ENCODE measurements at places on chromosomes 1 and 21.

DNA sequence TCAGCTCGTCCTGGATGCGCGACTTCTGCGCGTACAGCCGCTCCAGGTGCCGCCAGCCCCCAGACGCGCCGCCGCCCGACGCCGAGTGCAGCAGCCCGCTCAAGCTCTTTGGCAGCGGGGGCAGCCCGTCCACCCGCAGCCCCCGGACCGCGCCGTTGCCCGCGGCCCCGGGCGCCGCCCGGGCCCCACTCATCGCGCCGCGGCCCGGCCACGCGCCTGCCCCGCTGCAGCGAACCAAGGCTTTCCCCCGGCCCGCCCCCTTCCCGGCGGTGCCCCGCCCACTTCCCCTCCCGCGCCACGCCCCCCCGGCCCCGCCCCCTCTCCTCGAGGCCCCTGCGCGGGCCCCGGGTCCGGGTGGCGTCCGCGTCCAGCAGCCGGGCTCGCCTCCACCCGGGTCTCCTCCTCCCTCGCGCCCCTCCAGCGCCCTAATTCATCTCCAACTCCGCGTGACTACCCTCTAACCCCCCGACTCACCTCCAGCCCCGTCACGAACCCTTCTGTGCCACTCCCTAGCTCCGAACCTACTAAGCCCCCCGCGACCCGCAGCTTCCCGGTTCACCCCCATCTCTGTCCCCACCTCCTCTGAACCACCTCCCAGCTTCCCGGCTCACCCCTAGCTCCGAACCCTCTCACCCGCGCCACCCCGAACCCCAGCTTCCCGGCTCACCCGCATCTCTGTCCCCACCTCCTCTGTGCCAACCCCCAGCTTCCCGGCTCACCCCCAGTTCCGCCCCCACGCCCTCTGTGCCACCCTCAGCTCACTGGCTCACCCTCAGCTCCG is at the start of gene FAM89A:
TSS of gene FAM89A (minus strand) at position 236 of the 781 bp plus-strand sequence. CDS start at position 193, 43 bp downstream.
- no peak for DNase-seq

DNA sequence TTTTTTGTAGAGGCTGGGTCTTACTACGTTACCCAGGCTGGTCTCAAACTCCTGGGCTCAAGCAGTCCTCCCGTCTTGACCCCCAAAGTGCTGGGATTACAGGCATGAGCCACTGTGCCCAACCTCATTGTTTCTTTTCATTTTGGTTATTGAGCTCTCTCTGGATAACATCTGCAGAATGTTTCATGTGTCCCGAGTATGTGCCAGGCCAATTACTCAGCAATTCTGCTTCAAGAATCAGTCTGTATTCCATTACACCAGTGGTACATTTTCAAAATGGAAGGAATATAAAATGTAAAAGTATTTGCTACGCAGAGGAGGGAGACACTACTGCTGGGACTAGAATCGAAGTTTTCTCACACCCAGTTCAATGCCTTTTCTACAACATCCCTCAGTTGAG is 1.7 kb upstream of the ELOA start:
- no peak for DNase-seq

- no peak for DNase-seq
Measured at GRCh38 chr1:169060919-169061639, 45.4 kb upstream of the ATP1B1 start.

GRCh38 chr21:38663282-38663681 is 142.4 kb upstream of the ETS2 start:
- no peak for DNase-seq

DNA sequence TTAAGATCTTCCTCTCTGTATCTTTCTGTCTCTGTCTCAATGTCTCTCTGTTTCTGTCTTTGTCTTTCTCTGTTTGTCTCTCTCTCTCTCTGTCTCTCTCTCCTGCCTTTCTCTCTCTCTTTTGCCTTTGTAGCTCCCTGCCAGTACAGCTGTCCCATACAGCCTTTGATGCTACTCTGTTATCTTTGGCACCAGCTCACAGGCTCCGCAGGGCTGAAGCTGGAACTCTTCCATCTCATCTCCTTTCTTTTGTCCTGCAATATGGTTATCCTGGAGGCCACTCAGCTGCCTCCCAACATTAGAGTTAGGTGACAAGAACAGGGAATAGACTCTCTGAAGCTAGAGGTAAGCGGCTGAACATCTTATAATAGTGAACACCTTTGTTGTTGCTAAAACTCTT is 354.3 kb upstream of the NEGR1 start:
- no peak for DNase-seq

Measured in NCI-H1930 (cell line).